Prostate gland (tissue), 2 donors: ENCODE measurements at places on chromosomes 6 and 20.

- DNase-seq = no peak
Observed at GRCh38 chr6:148761527-148762011, 14.7 kb downstream of the UST start.

DNA sequence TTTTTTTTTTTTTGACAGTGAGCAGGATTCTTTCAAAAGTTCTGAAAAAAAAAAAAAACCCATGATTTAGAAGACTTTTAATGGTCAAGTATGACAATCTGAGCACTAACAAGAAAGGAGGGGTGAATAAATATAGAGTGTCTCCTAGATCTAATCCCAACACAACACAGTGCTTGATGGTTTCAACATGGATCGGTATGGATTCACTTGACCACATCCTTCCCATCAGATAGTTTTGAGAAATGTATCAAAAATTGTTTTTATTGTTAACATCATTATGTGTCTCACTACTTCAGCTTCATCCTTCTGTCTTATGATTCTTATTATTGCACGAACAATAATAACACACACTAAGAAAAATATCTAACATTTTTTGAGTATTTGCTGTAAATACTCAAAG, 21.0 kb downstream of the KIF13A start:
- no peak for DNase-seq

- DNase-seq = no peak
Observed at GRCh38 chr6:110357664-110358552, at the start of gene METTL24. Gene METTL24, minus strand, starts transcription at chr6:110358349. Its CDS starts 77 bp downstream, at chr6:110358272.

- no peak for DNase-seq
Observed at GRCh38 chr6:3165631-3166534, 8.5 kb upstream of the TUBB2A start.

GRCh38 chr6:5976811-5977210, 29.9 kb downstream of the NRN1 start:
- no peak for DNase-seq

DNA sequence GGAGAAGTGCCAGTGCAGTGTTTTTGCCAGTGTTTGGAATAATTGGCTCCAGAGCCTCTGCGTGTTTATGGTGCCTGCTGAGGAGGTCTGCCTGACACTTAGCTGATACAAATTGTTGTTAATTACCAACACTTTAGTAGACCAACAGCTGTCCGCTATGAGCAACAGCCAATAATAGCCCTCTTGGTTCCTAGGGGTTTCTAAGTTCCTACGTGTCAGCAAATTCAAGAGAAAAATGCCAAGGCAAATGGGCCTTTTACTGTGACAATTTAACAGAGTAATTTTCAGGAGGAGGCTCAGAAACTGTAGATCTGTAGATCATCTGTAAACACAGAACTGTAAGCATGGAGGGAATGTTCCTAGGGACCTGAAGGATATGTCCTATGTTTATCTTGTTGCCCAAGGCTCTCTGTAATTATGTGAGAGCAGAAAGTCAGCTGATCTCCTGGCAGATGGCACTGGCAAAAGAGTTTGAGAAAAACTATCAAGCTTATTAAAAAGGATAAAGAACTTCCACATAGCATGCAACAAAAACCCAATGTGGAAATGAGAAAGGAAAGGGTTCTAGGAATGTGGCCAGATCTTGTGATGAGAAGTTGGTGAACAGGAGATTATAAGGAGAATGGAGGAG, 157.7 kb downstream of the GJA1 start:
- no peak for DNase-seq

- DNase-seq = no peak
Observed at GRCh38 chr20:10313701-10314100, 95.1 kb downstream of the SNAP25 start.

- DNase-seq = no peak
Observed at GRCh38 chr6:168451805-168452517, 11.0 kb downstream of the SMOC2 start.

GRCh38 chr20:15866916-15867730, 706.1 kb downstream of the KIF16B start:
- DNase-seq = no peak

DNA sequence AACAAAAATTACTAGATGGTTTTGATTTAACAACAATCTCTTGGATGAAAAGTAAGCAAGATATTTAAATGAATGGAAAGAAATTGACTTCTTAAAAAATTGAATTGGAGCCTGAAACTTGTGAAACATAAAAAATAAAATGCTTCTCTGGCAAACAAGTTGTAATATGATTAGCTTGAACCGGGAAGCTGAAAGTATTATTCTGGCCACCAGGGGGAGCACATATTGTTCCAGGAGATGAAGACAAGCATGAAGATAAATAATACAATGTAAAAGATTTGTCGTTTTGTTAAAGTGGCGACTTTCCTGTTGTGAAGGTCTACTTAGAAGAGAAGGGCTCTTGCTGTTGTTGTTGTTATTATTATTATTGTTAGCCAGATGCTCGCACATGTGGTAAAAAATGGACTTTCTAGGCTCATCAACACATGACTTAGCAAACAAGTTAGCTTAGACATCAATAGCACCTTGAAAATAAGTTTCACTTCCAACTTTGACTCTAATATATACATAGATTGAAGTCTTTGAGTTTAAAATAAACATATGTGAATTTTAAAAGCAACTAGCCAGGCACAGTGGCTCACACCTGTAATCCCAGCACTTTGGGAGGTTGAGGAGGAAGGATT, 14.2 kb downstream of the PAX1 start:
- peak; percentile 62 for DNase-seq

DNA sequence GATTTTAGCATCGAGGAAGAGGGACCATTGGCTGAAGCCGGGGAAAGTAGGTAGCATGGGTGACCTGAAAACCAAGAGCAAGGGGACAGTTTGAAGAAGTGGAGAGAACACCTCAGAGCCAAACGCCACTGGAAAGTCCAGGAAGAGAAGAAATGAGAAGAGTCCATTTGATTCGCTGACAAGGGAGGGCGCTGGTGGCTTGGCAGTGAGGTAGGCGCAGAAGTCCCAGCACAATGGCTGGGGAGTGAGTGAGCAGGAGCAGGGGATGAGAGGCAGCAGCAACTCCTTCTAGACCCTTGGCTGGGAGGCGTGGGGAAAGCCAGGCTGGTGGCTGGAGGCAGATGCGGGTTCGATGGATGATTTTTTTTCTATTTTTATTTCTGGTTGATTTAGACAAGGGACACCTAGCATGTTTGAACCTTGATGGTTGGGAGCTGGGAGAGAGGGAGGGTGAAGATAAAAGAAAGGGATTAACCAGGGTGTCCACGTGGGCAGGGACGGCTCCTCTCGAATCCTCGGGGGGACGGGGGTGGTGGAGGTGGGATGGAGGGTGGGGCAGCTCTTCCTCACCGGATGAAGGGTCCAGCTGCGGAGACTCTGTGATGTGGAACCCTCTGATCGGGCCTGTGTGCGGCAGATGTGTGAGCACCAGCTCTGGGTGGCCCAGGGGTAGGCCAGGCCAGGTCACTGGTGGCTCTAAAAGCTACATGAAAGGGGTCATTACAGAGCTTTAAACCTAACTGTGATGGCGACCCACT, 164.2 kb downstream of the NFATC2 start:
- no peak for DNase-seq

DNA sequence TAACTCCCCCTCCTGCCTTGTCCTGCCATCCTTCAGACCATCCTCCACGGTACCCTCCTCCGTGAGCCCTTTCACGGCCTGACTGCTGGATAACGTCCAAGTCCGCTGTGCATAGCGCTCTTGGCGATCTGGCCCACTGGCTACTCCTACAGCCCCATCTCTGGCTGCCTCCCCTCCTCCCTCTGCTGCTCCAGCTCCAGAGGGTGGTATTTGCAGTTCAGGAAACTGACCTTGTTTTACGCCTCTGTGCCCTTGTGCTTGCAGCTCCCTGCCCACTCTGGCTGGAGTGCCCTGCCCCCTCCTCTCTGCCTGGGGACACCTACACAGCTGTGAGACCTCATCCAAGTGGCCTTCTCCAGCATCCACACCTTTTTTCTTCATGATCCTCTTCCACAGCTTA, 6.5 kb upstream of the RREB1 start:
- DNase-seq = no peak

GRCh38 chr6:106530502-106530901, 98.8 kb downstream of the RTN4IP1 start:
- no peak for DNase-seq

- no peak for DNase-seq
Observed at GRCh38 chr20:51220293-51220706, 197.4 kb upstream of the KCNG1 start.

DNA sequence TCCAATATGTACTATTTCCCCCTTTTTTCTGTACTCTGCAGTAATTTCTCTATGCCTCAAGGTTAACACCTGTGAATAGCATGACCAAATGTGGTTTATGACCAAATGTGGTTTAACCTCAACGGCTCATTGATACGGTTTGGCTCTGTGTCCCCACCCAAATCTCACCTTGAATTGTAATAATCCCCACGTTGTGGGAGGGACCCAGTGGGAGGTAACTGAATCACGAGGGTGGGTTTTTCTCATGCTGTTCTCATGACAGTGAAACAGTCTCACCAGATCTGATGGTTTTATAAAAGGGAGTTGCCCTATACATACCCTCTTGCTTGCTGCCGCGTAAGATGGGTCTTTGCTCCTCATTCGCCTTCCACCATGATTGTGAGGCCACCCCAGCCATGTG, 18.7 kb downstream of the DEK start:
- no peak for DNase-seq

DNA sequence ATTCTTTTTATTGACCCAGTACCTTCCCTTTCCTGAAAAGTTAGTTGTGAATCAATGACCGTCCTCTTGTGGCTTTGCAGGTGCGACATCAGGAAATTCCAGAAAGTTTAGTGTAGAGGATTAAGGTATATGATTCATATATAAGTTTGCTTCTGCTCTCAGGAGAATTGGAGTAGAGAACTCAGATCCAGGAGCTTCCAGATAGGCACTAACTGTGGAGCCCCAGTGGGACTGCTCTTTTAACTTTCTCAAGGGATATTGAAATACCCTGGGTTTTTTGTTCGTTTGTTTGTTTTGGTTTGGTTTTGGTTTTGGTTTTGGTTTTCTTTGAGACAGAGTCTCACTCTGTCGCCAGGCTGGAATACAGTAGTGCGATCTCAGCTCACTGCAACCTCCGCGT, 9.5 kb downstream of the TAAR2 start:
- DNase-seq = no peak

GRCh38 chr6:80181352-80182081, 75.0 kb downstream of the BCKDHB start:
- no peak for DNase-seq

- no peak for DNase-seq
Observed at GRCh38 chr20:31454361-31454760, 13.9 kb downstream of the DEFB123 start.

DNA sequence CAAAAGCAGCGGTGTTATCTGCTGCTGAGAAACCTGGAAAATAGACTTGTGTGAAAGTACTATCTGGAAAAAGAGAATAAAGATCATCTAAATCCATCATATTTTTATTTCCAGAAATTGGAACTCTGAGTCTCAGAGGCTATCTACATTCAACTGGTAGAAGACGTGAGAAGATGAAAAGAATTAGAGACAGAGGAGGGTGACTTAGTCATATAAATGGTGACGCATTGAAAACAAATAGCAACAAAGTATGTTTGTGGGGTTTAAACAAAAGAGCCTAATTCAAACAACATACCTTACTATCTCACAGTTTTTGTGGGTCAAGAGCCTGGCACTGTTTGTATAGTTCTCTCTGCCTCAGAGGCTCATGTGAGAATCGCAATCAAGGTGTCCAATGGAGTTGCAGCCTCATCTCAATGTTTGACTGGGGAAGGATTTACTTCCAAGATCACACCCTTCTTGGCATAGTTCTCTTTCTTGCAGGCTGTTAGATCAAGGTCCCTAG, 757.1 kb upstream of the SLC35B3 start:
- DNase-seq = no peak

GRCh38 chr6:7911345-7911725, 747 bp upstream of the TXNDC5 start:
- DNase-seq = no peak

DNA sequence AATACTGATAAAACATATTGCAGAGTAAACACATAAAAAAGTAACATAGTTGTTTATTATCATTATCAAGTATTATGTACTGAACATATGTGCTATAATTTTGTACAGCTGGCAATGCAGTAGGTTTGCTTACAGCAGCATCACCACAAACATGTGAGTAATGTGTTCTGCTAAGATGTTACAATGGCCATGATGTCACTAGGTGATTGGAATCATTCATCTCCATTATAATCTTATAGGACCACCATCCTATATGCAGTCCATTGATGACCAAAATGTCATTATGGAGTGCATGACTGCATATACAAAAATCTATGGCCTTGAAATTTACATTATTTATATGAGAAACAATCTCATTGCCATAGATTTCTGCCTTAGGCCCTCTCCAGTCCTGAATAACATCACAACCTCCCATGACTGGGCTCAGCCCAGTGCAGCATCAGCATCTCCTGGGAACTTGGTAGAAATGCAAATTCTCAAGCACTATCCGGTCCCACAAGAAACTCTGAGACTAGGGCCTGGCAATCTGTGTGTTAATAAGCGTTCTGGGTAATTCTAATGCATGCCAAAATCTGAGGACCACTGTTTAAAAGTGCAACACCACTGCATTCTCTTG, 352.0 kb upstream of the MARCKS start:
- DNase-seq = no peak

GRCh38 chr20:24981282-24981681, 11.3 kb downstream of the APMAP start:
- DNase-seq = no peak

DNA sequence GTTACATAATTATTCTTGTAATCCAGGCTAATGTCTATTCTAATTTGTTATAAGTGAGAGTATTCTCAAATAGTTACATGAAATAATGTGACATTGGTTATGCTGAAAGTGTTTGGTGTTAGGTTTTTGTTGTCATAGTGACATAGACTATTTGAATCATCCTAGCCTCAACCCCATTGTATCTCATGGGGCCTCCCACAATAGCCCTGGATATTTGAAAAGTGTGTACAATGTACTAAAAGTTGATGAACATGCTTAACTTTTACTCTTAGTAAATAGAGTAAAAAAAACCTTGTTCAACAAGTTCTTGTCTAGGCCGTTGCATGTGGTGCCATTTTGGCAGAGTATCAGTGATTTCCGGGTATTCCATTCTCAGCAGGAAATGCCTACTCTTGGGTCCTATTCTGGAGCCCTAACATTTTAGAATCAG, 83.0 kb downstream of the RTN4IP1 start:
- no peak for DNase-seq

DNA sequence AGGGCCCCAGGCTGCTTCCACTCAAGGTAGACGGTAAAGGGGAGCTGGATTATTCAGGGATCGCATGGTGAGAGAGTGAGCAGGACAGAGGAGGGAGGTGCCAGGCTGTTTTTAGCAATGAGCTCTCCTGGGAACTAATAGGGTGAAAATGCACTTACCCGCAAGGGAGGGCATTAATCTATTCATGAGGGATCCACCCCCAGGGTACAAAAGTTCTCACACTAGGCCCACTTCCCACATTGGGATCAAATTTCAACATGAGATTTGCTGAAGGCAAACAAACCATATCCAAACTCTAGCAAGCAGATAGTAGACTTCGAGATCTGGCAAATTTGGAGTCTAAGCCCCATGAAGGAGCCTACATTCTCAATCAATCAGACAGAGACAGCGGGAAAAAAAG, 408.6 kb downstream of the RNF144B start:
- no peak for DNase-seq

GRCh38 chr20:12058216-12058615, 140.5 kb downstream of the BTBD3 start:
- DNase-seq = no peak
